Testis (tissue), 5 donors: ENCODE measurements at places on chromosomes 12 and 14. TPM values are rescaled to one million over a fixed set of nuclear protein-coding genes. Genes with fewer than 3 reads are reported as not detected.

Gene ANKS1B
- total RNA-seq = 26.8 TPM

DNA sequence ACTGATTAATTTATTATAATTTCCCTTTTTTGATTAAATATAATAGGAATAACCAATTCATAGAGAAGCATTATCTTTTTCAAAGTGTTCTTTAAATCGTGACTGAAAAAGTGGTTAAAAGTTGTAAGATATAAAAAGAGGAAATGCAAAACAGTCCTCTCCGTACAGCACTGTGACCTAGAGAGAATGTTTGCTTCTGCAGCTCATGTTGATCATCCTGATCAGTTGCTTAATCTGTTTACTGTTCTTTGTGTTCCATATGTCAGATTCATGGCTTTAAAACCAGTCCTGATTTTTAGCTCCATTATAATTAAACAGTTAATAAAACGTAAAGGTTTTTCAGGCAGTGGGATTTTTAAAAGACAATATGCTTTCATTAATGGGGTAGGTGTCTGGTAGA lies 4.7 kb downstream of the TTC8 start:
- no peak for DNase-seq

- no peak for DNase-seq
Measured at GRCh38 chr12:99057670-99058069, 412.6 kb downstream of the APAF1 start.

DNA sequence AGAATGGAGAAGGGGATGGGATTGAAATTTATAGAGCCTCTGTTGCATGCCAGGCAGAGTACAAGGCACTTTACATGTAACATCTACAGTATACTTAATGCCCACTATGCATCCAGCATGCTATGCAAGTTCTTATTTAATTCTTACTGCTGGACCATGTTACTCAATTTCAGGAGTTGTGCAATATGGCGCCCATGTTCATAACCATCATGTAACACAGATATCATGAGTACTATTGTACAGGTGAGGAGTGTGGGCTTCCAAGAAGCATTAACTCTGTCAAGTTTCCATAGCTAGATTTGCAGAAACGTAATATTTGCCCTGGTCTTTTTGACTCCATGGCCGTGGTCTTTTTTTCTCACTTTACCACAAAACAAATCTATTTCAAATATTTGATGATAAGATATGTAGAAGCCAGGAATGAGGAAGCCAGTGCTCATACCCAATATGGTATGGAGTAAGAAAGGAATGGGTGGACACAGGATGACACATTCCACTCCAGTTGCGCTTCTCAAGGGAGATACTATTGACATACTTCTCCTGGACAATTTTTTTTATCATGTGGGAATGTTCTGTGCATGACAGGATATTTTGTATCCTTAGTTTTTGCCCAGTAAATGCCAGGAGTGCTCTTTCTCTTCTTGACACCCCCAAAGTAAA lies 191.8 kb downstream of the C12orf75 start:
- no peak for DNase-seq

DNA sequence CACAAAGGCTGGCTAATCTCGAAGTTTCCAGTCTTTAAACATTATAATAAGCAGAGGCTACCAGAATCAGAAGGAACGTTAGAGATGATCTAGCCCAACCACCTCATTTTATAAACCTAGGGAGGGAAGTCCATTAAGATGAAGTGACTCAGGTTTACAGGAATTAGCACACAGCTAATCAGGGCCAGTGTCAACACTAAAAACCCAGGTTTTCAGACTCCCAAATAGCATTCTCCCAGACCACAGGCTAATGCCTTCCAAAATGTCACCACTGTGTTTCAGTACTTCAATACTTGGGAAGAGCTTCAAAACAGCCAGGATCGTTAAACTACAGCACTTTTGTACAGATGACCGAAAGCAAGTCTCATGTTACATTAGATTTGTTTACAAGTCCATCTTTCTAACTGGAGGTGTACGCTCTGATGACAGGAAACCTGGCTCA lies 89.2 kb downstream of the FOXN3 start:
- no peak for DNase-seq

DNA sequence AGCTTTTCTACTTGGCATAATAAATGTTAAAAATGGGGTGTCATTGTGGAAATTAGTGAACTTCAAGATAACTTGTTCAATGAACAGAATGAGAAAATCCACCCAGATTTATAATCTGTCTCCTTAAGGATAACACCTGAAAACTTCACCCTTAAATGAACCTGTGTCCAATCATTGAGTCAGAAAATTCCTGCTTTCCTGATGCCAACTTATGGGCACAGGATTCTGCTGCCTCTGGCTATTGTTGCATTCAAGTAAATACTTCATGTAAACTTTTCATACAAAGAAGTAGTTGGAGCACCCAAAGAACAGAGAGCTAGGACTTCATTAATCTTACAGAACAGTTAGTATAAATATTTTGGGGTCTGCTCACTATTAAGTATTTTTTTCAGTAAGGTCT lies 98.9 kb upstream of the PLEKHA5 start:
- DNase-seq = no peak

GRCh38 chr12:40376533-40377267 lies 151.9 kb downstream of the LRRK2 start:
- no peak for DNase-seq

DNA sequence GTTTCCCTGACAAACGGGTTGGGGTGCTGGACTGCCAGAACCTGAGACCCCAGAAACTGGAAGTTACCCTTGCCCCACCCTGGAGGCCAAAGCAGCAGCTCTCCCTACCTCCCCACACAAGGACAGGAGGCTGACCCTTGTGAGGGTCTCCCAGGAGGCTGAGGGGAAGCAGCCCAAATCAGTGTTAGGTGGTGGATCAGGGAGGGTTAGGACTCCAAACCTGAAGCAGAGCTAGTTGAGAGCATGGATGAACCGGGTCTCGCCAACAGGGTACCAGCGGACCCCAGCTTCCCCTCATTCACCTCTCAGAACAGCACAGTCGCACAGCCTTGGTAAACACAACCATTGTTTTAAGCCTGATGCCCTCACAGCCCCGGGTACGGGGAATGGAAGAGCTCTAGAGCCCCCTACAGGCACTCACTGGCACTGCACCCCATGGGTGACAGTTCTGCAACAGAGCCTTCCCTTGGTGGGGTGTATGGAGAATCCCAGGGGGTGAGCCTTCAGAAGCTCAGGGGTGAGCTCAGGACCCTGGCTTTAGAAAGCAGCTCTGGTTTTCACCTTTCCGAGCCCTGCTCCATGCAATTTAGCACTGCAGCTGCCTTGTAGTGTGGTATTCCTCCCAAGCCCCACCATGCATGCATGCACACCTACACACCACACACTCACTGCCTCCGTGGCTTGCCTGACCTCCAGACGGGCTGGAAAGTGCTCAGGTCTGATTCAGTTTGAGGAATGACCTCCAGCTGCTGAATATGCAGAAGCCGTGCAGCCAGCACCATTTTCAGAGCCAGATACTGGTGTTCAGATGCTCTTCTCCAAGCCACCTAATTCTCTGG lies 11.2 kb downstream of the ESRRB start:
- peak; percentile 80 for DNase-seq
